ENCODE measurements at places on chromosomes 6 and 20.
A peak's percentile ranks its signal among the peaks of the same experiment; 100 is the strongest.

DNA sequence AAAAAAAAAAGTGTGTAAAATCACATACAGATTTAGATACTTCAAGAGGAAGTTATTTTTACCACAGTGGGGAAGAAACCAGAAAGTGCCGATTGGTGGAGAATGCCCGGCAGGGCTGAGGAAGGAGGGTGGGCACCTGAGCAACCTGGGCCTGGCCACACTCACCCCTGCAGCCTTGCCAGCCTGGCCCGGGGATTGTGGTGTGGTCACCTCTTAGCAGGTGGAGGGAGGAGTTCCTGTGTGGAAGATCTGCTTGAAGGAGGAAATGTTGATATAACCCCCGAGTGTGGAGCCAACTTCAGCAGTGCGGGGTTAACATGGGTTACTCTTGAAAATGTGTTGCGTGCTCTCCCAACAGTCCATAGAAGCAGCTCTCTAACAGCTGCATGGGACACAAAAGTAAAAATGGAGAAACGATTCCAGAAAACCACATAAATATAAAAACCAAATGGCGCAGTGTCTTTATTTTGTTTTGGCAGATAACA is 14.7 kb downstream of the UST start:
- no peak for DNase-seq

GRCh38 chr20:39960522-39961428 is 728.3 kb downstream of the MAFB start:
- DNase-seq: peak; percentile 92

GRCh38 chr6:42385339-42385738 is 66.4 kb downstream of the TRERF1 start:
- no peak for DNase-seq

DNA sequence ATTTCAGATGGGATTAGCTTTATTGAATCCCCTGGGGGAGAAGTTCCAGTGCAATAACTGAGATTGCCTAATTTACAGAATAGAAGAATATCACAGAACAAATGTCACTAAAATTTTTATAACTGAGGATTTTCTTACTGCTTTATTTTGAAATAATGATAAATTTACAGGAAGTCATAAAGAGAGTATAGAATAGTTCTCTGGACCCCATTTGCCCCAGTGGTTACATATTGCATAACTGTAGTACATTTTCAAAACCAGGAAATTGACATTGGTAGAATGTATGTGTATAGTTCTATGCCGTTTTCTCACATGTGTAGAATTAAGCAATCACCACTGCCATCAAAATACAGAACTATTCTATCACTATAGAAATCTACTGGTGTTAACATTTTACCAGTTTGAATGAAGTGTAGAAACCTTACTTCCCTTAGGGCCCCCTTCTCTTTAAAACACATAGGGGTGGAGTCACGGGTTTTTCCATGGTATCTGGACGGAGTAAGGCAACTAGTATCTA is 18.3 kb downstream of the KIF6 start:
- DNase-seq: no peak

- no peak for DNase-seq
These were observed 4.0 kb upstream of the UBD start for GRCh38 chr6:29563435-29563965.

DNA sequence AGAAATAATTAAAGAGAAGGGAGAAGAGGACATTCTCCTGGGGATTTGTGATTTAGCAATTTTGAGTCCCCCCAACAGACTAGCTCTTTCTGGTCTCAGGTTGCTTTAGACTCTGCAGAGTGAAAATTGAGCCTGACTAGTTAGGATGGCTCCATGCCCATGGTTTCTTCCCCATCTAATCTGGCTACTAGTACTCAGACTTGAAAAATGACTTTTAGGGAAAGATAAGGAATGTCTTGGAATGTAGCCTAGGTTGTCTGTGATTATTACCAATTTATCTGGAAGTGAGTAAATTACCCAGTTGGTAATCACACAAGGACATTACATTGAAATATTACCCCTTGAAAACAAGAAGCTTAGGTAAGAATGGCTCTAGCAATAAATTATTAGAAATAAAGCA is 4.2 kb downstream of the BEND6 start:
- DNase-seq: no peak

- DNase-seq: no peak
These were observed 7.2 kb downstream of the PEX3 start for GRCh38 chr6:143457563-143458359.

DNA sequence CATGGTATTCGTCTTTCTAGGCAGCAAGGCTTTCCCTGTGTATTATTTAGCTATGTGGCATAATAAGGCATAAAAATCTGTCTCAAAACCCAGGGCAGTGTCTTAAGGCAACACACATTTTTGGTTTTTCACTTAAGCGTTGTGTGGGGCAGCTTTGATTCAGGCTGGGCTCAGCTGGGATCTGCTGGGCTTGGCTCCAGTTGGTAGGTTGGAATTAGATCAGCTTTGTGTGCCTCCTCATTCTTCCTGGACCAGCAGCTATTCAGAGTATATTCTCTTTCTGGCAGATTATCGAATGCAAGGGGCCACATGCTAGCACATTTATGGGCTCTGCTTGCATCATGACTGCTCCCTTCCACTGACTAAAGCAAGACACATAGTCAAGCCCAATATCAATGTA is 487.9 kb downstream of the RFPL4B start:
- DNase-seq: no peak

- DNase-seq: no peak
These were observed 40.8 kb downstream of the KCNK17 start for GRCh38 chr6:39273406-39273821.

DNA sequence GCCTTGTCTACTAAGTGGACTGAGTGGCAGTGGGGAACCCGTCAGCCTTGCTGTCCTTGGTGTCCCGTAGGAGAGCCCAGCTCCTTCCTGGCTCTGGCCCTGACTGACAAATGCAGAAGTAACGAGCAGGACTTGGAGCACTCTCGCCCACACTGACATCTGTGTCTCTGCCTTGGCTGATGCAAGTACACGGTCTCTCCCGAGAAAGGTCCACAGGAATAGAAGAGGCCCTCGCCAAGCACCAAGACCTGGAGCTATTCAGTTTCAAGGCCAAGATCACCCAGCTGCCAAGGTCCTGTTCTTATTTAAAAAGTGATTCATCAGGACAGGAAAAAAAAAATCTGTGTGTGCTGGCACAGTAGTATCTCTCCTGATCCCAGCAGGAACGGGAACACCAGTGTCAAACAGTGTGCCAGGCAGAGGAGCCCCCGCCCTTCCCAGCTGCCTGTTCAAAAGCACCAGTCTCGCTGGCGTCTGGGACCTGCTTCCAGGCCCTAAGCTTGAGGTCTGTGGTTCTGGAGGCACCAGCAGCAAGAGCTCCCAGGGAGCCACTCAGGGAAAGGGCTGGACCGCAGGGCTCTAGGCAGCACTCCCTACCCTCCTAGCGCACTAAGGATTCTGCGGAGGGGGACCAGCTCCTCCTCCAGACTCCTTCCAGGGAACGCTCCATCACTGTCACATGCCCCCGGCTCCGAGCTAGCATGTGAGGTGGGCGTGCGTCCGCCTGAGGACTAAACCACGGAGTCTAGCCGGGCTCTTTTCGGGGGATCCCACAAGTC is 376.9 kb downstream of the RNGTT start:
- DNase-seq: no peak

DNA sequence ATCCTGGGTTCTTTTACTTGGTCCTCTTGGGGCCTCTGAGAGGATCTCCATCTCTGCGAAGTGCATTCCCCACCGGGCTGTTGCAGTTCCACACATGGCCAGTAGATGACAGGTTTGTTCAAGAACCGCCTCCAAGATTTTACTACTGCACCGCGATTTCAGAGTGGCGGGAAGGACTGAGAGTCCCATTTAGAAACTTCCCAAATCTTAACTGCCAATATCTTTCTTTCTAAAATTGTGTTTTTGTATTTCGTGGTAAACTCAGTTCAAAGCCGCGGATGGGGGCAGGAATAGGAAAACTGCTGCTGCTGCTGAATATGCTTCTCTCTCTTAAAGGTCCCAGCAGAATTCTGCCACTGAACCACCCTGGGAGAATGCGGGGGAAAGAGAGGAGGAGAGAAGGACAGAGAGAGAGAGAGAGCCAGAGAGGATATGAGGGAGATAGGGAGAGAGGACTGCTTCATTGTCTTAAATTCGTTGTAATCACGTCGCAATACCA is 8.6 kb upstream of the BTNL2 start:
- DNase-seq: peak; percentile 39

DNA sequence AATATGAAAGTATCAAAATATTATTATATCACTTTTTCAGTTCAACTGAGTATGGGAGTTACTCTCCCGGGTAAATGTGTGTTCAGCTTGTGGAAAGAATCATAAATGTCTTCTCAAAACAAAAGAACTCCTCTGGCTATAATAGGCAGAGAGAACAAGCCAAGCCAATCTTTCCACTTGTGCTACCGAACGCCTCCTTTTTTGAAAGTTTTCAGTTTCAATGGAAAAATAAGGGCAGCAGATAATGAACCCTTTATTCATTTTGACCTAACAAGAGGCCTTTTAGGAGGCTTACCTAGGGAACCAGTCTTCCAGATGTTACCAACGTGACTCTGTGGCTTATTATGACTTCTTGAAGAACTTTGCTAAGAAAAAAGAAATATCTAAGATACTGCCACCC is 67.5 kb downstream of the PDE7B start:
- DNase-seq: no peak

- DNase-seq: no peak
These were observed 34.5 kb downstream of the RIOK1 start for GRCh38 chr6:7424058-7424457.

DNA sequence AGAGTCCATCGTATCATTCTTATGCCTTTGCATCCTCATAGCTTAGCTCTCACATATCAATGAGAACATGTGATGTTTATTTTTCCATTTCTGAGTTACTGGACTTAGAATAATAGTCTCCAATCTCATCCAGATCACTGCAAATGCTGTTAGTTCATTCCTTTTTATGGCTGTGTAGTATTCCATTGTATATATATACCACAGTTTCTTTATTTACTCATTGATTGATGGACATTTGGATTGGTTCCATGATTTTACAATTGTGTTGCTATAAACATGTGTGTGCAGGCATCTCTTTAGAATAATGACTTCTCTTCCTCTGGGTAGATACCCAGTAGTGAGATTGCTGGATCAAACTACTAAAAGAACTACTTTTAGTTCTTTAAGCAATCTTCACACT is 21.0 kb upstream of the TFB1M start:
- DNase-seq: no peak

- no peak for DNase-seq
These were observed 2.7 kb downstream of the HIVEP2 start for GRCh38 chr6:142942238-142942637.

DNA sequence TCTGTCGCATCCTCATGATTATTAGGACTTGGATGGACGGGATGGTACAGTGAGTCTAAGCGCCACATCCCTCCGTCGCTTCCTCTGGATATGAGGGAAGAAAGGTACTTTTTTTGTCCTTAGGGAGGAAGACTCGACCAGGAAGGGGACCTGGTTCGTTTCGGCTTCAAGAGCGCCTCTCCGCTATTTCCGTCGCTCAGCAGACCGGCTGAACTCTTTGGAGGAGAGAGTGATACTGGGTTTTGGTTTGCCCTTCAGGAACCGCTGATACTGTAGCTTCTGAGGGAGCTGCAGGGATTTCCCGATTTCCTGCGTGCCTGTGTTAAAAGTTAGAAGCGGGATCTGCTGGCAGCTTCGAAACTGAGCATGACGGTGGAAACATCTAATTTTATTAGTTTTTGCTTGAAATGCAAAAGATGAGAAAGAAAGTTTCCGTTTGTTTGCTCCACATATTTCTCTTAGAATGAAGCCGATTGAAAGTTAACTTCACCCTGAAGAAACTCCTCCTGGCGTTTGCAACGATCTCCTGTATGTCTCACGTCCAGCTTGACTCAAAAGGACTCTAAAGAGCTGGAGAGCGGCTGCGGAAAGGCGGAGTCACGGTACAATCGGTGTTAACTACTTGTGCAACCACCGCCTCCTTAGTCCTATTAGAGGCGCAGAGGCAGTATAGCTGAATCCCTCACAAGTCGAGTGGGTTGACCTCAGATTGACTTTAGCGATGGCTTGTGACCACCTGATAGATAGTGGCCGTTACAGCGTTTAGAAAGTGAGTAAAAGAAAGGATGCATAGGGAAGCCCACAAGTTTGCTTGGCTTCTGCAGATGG is 129.4 kb downstream of the TRIM27 start:
- DNase-seq: no peak

GRCh38 chr6:89375427-89376267 is 23.1 kb upstream of the UBE2J1 start:
- peak; percentile 97 for DNase-seq

DNA sequence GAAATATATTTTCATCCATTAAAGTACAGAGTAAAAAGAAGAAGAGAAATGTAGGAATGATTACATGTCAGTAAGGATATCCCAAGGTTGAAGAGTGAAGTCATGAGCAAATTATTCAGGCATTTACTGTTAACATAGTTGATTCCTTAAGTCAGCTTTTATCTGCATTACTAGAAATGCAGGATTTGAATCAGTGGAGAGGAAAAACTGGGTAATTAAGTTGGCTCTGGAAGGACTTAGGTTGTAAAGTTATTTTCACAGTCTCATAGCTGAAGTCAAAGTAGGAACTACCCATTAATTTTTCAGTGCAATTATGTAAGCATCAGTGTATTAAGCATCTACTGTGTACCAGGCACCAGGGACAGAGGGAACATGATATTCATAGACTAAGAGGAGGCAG is 7.8 kb downstream of the NAA20 start:
- DNase-seq: no peak

DNA sequence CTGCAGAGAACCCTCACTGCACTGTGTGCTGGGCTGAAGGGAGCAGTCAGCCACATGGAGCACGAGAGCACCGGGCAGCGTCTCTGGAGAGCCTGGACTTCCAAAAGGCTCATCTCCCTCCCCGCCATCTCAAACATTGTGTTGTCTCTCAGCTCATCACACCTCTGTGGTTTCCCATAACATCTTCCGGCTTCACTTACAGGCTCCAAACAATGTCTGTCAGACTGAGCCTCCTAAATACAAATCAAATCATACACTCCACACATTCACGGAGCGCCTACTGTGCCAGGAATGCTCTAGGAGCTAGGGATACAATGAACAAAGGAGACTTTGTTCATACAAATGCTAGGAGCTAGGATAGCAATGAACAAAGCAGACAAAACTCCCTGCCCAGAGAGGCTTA is 398.0 kb downstream of the RNGTT start:
- DNase-seq: no peak

Measured in NCI-H1694 (cell line).